ENCODE measurements at places on chromosomes 1 and 21.

- peak; percentile 80 for DNase-seq
Observed at GRCh38 chr1:1889847-1890505, 911 bp downstream of the GNB1 start.

GRCh38 chr1:43205671-43206070, 33.5 kb downstream of the CFAP57 start:
- no peak for DNase-seq

DNA sequence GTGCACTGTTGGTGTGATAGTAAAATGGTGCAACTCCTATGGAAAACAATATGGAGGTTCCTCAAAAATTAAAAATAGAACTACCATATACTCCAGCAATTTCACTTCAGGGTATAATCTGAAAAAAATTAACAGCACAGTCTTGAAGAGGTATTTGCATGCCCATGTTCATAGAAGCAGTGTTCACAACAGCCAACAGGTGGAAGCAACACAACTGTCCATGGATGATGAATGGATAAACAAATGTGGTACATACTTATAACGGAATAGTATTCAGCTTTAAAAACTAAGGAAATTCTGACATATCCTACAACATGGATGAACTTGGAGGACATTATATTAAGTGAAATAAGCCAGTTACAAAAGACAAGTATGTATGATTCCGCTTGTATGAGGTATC, 8.2 kb downstream of the TTLL7 start:
- DNase-seq, result no peak

DNA sequence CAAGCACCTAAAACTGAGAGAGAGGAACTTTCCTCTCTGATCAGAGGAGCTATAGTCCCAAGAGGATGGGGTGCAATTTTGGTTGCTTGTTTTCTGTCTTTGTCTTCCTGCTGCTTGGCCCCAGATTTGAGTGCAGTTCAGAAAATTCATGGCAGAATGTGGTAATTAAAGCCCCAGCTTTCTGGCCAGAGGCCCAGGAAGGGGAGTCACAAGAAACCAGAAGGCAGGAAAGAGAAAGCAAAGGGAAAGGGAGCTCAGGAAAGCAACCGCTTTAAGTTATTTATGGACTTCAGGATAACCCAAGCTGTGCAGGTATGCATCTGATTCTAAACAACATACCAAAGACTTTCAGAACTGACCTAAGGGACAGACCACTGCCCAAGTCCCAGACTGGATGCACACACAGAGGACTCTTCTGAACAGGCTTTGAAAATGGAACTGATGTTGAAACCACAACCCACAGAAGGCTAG, 88.8 kb downstream of the ST3GAL3 start:
- DNase-seq, result no peak

DNA sequence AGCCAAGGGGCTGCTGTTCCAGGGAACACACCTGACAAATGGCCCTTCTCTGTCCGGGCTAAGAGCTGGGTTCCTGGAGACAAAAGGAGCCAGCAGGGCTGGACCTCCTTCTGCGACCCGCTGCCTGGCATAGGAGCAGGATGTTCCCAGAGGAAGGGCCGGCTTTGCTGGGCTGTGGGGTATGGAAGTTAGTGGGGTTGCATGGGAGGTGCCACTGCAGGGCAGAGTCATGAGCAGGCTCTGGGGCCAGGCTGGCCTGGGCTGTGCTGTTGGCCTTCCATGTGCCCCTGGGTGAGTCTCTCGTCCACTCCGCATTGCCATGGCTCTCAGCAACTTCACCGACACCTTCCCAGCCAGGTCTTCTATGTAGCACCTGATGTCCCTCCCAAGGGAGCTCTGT, 507.6 kb downstream of the PTPRU start:
- no peak for DNase-seq

- DNase-seq, result peak; percentile 33
Observed at GRCh38 chr1:169680377-169681019, 30.9 kb downstream of the SELL start.

- no peak for DNase-seq
Observed at GRCh38 chr1:32801096-32801715, 16.0 kb downstream of the YARS1 start.

- DNase-seq, result peak; percentile 62
Observed at GRCh38 chr1:200468264-200469001, 58.6 kb upstream of the ZNF281 start.

DNA sequence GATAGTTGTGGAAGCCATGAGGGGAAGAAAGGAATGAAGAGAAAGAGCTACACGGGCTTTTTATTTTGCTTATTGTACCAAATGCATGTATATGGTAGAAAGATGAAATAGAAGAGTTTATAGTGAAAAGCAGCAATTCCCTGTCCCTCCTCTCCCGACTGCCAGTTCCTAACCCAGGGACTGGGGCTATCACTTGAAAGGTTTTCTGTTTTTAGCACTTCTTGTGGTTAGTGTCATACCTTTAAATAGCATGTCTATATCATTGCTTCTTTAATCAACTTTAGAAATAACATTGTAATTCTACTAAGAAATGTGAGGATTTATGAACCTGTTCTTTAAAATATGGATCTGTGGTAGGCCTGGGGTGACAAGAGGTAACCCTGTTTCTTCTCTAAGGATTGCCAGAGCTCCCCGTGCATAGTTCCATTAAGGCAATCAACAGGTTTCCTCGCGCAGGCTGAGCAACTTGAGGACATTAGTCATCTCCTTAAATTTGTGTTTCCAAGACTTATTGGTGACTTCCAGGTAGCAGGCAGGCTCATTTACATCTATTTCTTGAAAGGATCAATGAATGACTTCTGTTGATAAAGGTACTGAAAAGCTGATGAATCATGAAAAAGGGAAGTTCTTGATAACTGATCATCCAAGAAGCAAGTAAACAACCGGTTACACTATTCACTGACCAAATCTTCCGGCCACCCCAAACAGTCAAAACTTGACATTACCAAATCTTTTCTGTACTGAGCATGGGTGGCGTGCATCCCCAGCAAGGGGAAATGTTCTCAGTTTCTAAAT, 37.8 kb upstream of the S1PR1 start:
- no peak for DNase-seq

DNA sequence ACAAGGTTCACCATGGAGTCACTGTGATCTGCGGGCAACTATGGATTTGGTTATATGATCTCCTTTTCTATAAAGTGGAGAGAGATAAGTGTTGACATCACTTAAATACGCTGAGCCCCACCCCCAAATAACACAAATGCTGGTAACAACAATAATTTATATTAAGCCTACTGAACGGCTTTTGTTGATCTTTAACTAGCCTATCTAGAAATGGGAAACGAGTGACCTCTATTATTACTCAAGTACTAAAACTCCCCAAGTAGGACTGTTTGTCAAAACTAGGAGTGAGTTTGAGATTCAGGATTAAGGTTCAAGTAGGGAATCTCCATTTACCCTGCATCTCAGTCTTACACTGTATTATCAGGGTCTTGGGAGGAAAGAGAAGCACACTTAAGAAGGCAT, 52.2 kb downstream of the MAP3K7CL start:
- no peak for DNase-seq

DNA sequence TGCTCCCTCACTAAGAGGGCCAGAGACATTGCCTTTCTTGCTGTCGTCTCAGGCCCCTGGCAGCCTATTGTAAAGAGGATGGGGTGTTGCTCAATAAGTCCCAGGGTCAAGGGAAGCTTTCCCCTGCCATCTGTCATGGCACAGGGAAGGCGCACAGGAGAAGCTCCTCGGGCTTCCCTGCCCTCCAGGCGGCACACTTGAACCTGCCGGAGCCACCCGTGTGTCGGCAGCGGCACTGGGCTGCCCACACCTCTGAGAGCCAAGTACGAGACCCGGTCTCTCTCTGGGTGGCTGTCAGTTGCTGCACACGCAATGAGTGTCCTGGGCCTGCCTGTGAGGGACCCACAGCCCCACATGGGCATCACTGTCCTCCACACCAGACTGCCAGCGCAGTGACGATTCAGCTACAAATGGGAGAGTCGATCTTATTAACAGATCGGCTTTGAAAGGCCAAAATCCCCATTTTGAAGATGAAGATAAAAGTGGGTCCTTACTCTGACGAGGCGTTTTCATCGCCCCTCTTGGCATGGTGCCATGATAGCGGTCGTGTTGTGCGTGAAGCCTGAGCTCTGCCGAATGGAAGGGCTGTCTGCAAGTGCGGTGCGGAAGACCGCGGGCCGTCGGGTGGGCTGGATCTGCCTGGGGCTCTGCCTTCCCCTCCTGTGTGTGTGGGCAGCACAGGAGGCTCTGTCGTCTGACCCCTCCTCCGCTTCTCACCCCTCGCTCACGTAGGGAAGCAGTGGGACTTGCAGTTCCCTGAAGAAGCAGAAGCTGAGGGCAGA, 29.2 kb upstream of the PDXK start:
- DNase-seq, result no peak

DNA sequence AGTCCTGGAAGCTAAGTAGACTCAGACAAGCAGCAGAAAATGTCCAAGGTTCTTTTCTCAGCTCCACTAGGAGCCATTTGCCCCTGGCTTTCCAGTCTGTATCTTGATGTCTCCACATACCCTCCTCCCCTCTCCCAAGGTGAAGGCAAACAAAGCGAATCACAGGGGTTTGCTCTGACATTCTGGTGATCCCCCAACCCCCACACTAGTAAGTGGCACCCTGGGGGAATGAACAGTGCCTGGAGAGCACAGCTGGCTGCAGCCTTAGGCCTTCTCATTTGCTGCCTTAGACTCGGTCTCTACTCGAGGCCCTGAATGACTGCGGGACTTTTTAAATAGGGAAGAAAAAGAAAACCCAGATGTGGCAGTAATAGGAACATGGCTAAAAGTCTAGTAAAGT, 15.3 kb downstream of the ERI3 start:
- DNase-seq, result no peak

DNA sequence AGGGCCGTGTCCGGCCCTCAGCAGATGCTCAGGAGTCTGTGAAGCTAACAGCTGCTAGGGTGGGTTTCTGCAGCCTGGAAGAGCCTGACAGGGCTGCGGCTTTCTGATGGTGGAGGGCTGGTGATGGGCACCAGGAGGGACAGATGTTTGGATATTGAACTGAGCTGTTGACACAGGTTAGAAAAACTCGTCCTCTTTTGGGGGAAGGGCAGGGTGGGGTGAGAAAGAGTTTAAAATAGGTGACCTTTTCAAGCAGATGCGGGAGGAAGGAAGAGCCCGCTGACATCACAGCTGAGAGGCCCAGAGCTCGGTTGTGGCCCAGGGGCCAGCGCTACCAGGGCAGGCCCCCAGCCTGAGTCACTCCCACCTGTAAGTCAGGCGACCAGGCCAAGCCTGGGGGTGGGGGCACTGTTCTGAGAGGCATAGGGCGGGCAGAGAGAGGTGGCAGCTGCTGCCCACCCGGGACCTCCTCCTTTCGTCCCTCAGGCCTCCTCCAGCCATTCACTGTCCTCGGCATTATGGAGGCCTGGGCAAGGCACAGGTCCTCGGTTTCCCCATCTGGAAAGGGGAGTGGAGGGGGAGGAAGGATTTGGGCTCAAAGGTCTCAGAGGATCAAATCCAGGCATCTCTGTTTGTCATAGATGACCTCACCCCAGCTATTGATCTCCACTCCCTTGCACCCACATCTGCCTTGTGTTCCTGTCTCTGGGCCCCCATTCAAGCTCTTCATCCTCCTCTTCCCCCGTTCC, 32.3 kb upstream of the ID3 start:
- no peak for DNase-seq

GRCh38 chr1:92817137-92817697, 14.6 kb upstream of the RPL5 start:
- DNase-seq, result no peak

- DNase-seq, result no peak
Observed at GRCh38 chr1:51669272-51669671, 52.4 kb downstream of the OSBPL9 start.

DNA sequence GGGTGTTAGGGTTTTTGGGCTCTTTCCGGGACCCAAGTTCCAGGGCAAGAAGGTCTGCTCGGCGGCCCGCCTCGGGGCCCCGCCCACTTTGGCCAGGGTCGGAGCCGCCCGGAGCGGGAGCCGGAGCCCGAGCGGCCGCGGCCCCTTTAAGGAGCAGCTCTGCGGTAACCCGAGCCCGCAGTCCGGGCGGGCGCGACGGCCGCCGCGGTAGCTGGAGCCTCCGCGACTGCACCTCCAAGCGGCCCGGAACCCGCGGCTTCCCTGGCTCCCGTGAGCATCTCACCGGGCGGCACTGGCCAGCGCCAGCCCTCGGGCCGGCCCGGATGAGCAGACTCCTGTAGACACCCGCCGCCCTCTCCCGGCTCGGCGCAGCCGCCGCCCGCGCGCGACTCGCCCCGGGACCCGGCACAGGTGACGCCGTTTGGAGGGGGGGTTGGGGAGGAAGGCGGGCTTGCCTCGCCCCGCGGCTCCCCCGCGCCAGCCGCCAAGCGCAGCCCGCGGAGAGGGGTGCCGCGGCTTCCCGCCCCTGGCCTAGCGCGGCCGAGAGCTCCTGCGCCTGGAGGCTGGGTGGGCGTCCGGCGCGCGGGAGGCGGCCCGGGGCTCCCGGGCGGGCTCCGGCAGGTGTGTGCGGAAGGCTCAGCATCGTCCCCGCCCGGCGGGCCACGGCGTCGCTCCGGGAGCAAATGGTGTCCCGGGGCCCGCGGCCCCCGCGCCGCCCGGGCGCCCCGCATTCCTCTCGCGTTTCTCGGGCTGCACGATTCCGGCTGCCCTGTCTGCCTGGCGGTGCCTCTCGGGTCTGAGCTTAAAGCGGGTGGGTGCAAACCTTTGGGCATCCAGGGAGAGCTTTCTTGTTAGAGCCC, at the start of gene TLCD4:
Gene TLCD4 (plus strand): TSS at position 149 of the 860 bp plus-strand sequence. CDS start 26,547 bp downstream, outside the sequence.
- DNase-seq, result peak; percentile 84

Data from eye (tissue), 1 donor.